Spinal cord (tissue), 10 donors: ENCODE measurements at places on chromosomes 4 and X. TPM values are rescaled to one million over a fixed set of nuclear protein-coding genes. Genes with fewer than 3 reads are reported as not detected.
A peak's percentile ranks its signal among the peaks of the same experiment; 100 is the strongest.

DNA sequence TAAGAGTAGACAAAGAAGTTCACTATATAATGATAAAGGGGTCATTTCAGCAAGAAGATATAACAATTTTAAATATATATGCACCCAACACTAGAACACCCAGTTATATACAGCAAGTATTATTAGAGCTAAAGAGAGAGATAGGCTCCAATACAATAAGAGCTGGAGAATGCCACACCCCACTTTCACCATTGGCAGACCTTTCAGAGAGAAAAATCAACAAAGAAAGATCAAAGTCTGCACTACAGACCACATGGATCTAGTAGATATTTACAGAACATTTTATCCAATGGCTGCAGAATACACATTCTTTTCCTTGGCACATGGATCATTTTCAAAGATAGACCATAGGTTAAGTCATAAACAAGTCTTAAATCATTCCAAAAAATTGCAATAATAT, 479.7 kb upstream of the DIAPH2 start:
- no peaks in the 10 kb centered on the region for H3K4me1 ChIP-seq
- H3K36me3 ChIP-seq, result no peaks in the 10 kb centered on the region
- no peak for DNase-seq

DNA sequence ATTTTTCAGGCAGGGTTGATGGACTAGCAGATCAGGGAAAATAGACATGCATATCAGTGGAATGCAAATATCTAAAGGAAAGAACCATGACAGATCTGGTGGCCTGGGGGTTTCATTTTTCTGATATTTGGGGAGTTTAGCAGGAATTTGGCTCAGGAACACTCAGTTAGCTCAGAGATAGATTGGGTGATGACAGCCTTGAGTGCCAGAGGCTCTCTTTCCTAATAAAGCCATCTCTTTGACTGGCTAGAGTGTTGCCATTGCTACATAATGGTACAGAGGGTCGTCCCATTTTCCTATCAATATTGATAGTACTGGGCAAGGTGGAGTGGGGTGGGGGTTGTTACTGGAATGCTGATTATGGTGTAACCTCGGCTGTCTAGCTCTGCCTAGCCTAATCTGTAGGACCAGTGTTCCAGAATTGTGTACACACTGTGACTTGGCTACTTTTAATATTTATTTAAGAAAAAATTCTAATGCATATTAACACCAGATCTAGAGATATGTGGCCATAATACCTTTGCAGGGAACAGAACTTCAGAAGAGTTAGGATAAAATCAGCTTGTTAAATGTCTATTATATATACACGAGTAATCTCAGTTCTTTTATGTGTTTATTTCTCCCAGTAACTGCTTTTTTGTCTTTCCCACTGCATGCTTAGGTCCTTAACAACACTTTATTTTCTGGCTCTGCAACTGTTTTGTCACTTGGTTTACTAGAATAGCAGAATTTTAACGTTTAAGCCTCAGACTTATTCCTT, 145.0 kb upstream of the SPOCK3 start:
- H3K27ac ChIP-seq, result no peak overlapping the region
- no peaks in the 10 kb centered on the region for H3K27me3 ChIP-seq
- H3K4me3 ChIP-seq, result no peak overlapping the region
- no peak for DNase-seq

- peaks cover 2% of the 10 kb centered on the region for H3K27me3 ChIP-seq
- H3K27ac ChIP-seq, result no peak overlapping the region
- no peak overlapping the region for H3K4me3 ChIP-seq
Observed at GRCh38 chrX:118847676-118848075, 24.1 kb downstream of the ZCCHC12 start.

DNA sequence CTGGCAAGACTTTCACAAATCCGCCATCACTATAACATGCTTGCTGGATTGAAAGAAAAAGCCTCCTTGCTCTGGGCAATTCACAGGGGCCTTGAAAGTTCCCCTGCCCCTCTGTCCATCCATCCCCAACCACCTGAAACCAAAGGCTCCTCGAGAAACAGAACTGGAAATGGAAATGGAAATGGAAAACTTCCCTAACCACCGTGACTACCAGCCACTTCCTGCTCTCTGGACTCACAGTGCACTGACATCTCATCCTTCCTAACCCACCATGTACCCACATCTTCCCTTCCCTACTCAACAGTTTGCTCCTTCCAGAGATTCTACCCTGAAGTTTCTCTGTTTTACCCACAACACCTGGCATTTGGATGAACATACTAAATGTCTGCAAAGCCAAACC, 603.6 kb upstream of the DIPK2B start:
- DNase-seq, result no peak
- H3K36me3 ChIP-seq, result no peaks in the 10 kb centered on the region
- H3K4me1 ChIP-seq, result no peaks in the 10 kb centered on the region
- H3K4me3 ChIP-seq, result no peak overlapping the region
- peaks cover 2% of the 10 kb centered on the region for H3K27me3 ChIP-seq
- H3K27ac ChIP-seq, result no peak overlapping the region

DNA sequence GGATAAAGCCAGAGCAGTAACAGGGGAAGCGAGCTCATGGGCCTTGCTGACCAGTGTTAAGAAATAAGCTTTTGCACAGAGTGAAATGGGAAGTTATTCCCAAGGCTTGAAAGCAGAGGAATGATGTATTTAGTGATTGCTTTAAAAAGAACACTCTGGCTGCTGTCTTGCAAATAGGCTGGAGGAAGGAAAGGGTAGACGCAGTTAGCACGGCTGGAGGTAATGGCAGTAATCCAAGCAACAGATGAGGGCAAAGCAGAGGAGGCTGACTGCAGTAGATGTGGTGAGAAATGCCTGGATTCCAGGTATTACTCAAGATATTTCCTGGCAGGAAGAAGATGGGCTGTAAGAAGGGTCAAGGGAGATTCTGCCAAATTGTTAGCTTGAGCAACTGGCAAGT, 1342.3 kb upstream of the AGA start:
- H3K4me3 ChIP-seq, result no peak overlapping the region
- no peaks in the 10 kb centered on the region for H3K27me3 ChIP-seq
- H3K36me3 ChIP-seq, result no peaks in the 10 kb centered on the region
- peak; percentile 46 for DNase-seq

The CLDN34 gene
- 0.53 TPM for polyA plus RNA-seq

The MAP3K15 gene
- polyA plus RNA-seq, result 1.0 TPM
